ENCODE measurements at places on chromosomes 5 and 9. TPM values are rescaled to one million over a fixed set of nuclear protein-coding genes. Genes with fewer than 3 reads are reported as not detected.

Gene NME5
- total RNA-seq = 2.1 TPM

DNA sequence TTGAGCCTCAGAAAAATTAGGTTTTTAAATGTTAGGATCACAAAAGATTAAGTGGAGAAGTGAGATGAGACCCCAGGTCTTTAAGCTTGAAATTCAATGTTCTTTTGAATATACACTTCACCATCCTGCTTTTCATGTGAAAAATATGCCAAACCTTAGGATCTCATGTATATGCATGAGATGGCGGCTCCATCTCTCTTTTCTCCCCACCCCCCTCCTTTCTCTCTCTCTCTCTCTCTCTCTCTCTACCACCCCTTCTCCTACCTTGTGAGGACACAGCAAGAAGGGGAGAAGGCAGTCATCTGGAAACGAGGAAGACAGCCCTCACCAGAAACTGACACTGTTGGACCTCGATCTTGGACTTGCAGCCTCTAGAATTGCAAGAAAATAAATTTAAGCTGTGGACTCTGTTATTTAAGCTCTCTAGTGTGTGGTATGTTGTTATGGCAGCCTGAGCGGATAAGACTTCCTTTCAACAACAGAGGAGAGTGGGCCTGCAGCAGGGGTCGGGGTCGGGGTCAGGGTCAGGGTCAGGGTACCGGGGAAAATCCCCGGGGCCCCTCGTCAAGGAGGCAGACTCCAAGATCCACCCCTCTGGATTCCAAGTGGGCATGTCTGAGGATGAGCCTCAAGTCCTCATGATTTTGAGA lies 16.4 kb upstream of the ALDH1B1 start:
- no peaks in the 10 kb centered on the region for H3K36me3 ChIP-seq
- H3K27ac ChIP-seq = peak overlapping the region; percentile 2
- peak; percentile 33 for DNase-seq
- H3K27me3 ChIP-seq = no peaks in the 10 kb centered on the region

DNA sequence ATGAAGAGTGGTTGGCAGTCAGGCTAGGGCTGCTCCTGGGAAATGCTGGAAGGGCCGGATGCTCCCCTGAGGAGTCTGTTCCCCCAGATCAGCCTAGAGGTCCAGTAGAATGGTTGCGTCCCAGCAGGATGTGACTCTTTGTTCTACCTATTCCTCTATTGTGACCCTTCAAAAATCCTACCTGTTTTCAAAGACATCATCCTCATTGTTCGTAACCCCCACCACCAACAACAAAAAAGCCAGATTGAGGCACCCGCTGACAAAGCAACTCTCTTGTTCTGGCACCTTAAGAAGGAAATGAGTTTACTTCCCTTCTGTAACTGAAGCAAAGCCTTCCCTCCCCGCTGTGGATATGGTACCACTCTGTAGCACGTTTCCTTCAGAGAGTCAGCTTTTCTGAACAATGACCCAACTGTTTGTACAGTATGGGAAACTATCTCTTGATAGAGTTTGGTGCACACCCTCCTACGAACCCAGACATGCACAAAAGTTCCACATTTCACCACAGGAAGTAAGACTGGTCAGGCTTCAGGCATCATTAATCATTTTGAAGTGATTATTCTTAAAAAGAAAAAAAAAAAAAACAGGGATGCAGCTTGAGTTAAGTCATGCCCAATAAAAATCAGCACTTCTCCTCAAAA lies 207.2 kb downstream of the ENC1 start:
- no peak overlapping the region for H3K27ac ChIP-seq
- DNase-seq = no peak
- H3K36me3 ChIP-seq = no peaks in the 10 kb centered on the region
- H3K27me3 ChIP-seq = no peaks in the 10 kb centered on the region
- H3K4me1 ChIP-seq = no peaks in the 10 kb centered on the region

DNA sequence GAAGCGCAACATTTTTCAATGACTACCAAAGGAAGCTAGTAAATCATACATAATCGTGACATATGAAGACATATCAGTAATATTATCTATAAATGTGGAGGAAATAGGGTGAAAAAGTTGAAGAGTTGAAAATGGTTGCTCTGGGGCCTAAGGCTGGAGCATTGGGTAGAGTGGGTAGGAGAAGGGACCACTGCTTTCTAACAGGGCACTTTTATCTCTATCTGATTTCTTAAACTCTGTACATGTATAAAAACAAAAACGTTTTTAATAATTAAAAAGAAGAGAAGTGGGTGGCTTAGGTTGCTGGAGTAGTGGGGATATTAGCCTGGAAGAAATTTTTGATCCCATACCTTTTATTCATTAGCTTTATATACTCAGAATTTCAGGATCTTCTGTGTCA lies 44.2 kb upstream of the ITGA1 start:
- no peak overlapping the region for H3K4me3 ChIP-seq
- H3K36me3 ChIP-seq = no peaks in the 10 kb centered on the region
- no peak for DNase-seq
- H3K27me3 ChIP-seq = no peaks in the 10 kb centered on the region
- H3K4me1 ChIP-seq = peaks cover 2% of the 10 kb centered on the region
- no peak overlapping the region for H3K27ac ChIP-seq

GRCh38 chr5:88675168-88675707 lies 207.7 kb downstream of the MEF2C start:
- no peaks in the 10 kb centered on the region for H3K4me1 ChIP-seq
- H3K36me3 ChIP-seq = no peaks in the 10 kb centered on the region
- no peaks in the 10 kb centered on the region for H3K27me3 ChIP-seq
- H3K4me3 ChIP-seq = no peak overlapping the region

Gene CCDC180
- 5.3 TPM for total RNA-seq

DNA sequence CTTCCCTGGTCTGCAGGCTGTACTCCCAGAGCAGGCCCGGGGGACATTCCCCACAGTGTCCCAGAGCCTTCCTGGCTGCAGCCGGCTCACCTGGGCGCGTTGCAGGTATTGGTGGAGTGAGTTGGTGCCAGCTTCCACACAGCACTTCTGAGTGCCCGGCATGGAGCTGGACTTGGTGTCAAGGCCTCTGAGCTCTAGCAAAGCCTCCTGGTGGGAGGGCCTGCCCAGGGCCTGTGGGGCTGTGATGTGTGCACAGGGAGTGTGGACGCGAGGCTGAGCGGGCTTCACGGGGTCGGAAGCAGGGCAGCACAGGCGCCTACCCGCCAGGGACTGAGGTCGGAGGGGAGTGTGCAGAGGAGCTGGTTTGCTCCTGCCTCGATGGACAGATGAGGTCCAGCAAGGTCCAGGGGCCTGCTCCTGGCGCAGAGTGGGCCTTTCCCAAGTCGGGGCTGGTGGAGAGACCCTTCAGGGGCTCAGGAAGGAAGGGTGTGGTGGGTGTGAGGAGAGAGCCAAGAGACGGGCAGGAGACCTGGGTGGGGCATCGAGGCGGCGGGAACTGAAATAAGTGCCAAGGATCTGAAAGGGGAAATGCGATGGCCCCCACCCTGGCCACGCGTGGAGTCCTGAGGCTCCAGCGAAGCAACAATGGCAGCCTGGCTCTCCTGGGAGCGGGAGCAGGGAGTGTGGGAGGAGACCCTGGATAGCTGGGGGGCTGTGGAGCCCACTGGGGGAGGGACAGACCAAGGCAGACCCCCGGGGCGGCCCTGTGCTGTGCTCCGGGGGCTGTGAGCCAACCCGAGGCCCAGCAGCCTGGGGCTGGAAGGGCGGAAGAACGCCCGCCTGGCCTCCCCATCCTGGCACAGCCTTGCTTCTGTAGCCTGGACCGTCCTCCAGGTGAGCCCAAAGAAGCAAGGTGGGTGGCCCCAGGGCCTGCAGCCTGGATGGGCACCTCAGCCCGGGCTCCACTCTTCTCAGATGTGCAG lies 78.4 kb downstream of the RXRA start:
- peaks cover 2% of the 10 kb centered on the region for H3K4me1 ChIP-seq
- H3K27me3 ChIP-seq = no peaks in the 10 kb centered on the region
- H3K36me3 ChIP-seq = no peaks in the 10 kb centered on the region
- H3K4me3 ChIP-seq = no peak overlapping the region
- H3K27ac ChIP-seq = peak overlapping the region; percentile 48

Gene GABRA6
- not detected for total RNA-seq

- no peak overlapping the region for H3K27ac ChIP-seq
- H3K27me3 ChIP-seq = no peaks in the 10 kb centered on the region
- no peaks in the 10 kb centered on the region for H3K4me1 ChIP-seq
- DNase-seq = no peak
- H3K36me3 ChIP-seq = no peaks in the 10 kb centered on the region
- H3K4me3 ChIP-seq = no peak overlapping the region
Measured at GRCh38 chr5:60262576-60263295, 369.2 kb upstream of the PDE4D start.

Gene FST
- 6.1 TPM for total RNA-seq

DNA sequence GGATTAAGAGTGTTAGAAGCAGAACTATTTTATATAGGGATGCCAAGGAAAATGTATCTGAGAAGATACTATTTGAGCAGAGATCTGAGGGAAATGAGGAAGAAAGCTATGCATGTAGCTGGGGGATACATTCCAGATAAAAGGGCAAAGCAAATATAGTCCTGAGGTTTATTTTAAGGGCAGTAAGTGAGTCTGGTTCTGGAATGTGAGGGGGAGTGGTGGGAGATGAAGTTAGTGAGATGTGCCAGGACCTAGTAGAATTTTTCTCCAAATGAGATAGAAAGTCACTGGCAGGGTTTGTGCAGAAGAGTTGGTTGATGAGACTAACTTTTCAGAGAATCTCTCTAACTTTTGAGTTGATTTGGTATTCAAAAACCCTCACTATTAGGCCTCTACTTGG lies 374.7 kb downstream of the ADGRV1 start:
- no peaks in the 10 kb centered on the region for H3K4me1 ChIP-seq
- no peaks in the 10 kb centered on the region for H3K27me3 ChIP-seq
- no peak overlapping the region for H3K27ac ChIP-seq
- no peaks in the 10 kb centered on the region for H3K36me3 ChIP-seq
- H3K4me3 ChIP-seq = no peak overlapping the region
- no peak for DNase-seq

GRCh38 chr5:146607659-146608332 lies 91.8 kb upstream of the GPR151 start:
- H3K36me3 ChIP-seq = peaks cover 1% of the 10 kb centered on the region
- no peak for DNase-seq
- H3K27ac ChIP-seq = no peak overlapping the region
- no peak overlapping the region for H3K4me3 ChIP-seq
- no peaks in the 10 kb centered on the region for H3K4me1 ChIP-seq

GRCh38 chr9:114884787-114885452 lies 45.5 kb downstream of the TNFSF8 start:
- no peaks in the 10 kb centered on the region for H3K4me1 ChIP-seq
- DNase-seq = no peak
- H3K36me3 ChIP-seq = no peaks in the 10 kb centered on the region
- no peaks in the 10 kb centered on the region for H3K27me3 ChIP-seq
- H3K27ac ChIP-seq = no peak overlapping the region

DNA sequence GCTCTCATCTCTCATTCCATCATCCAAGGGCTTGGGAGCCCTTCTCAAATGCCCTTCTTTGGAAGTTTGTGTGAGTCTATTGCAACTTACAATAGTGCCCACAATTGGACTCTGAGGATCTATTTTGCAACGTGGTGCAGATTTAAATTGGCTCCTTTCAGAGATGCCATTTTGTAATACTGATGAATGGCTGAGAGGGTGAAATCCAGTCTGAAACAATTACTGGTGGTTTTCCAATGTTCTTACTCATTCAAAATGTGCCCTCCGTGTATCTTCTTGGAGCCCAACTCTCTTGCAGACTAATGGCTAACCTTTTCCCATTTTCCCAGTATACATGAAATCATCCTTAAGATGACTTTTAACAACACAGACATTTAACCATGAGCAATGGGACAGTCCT lies 6.1 kb downstream of the ZNF462 start:
- H3K27ac ChIP-seq = peak overlapping the region; percentile 91
- H3K27me3 ChIP-seq = no peaks in the 10 kb centered on the region
- H3K4me1 ChIP-seq = peaks cover 3% of the 10 kb centered on the region
- no peaks in the 10 kb centered on the region for H3K36me3 ChIP-seq

Gene GADD45G
- 4.5 TPM for total RNA-seq

DNA sequence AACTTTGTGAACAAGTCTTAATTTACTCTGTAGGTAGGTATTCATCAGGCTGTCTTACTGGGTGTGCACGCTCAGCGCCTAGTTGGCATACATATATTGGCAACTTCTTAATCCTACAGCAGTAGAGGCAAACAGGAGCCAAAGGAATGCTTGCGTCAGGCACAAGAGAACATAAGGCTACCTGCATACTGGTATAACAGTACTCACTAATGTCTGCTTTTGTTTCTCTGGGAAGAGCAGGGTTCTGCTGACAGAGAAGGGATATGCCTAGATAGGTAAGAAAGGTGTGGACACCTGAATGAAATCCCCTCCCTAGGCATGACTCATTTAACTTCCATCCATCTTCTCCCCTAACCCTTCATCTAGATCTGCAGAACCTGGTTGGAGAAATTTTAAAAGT lies 40.1 kb downstream of the ELL2 start:
- H3K4me3 ChIP-seq = no peak overlapping the region
- DNase-seq = no peak
- peaks cover 5% of the 10 kb centered on the region for H3K4me1 ChIP-seq
- H3K36me3 ChIP-seq = no peaks in the 10 kb centered on the region
- no peak overlapping the region for H3K27ac ChIP-seq

Gene LCN12
- total RNA-seq = 0.71 TPM

Gene FOXD4L3
- not detected for total RNA-seq

- no peak for DNase-seq
- H3K36me3 ChIP-seq = no peaks in the 10 kb centered on the region
- no peaks in the 10 kb centered on the region for H3K4me1 ChIP-seq
- no peak overlapping the region for H3K27ac ChIP-seq
- no peaks in the 10 kb centered on the region for H3K27me3 ChIP-seq
Measured at GRCh38 chr9:125890826-125891225, 143.7 kb downstream of the PBX3 start.

DNA sequence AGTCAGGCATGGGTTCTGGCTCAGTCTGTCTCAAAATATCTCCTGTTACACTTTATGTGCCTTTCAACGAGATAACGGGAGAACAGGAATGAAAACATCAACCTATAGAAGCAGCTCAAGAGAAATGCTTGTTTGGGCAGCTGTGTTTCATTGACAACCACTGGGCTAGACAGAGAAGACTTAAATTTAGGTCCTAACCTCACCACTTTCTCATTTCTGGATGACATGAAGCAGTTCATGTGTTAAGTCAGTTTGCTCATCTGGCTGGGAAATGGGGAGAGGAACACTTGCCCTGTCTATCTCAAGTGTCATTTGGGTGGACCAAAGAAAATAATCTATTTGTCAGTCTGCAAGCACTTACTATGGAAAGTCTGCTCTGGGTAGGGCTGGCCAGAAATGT lies 66.7 kb upstream of the PCA3 start:
- peaks cover 7% of the 10 kb centered on the region for H3K4me1 ChIP-seq
- no peak overlapping the region for H3K4me3 ChIP-seq
- H3K27ac ChIP-seq = no peak overlapping the region
- no peaks in the 10 kb centered on the region for H3K27me3 ChIP-seq

- H3K27me3 ChIP-seq = no peaks in the 10 kb centered on the region
- H3K36me3 ChIP-seq = no peaks in the 10 kb centered on the region
- H3K4me3 ChIP-seq = no peak overlapping the region
- DNase-seq = no peak
- no peak overlapping the region for H3K27ac ChIP-seq
Measured at GRCh38 chr5:160793530-160793899, 58.5 kb downstream of the ATP10B start.

Data from aorta (tissue), 5 donors.